ENCODE measurements at places on chromosomes 13 and 19. TPM values are rescaled to one million over a fixed set of nuclear protein-coding genes. Genes with fewer than 3 reads are reported as not detected.

DNA sequence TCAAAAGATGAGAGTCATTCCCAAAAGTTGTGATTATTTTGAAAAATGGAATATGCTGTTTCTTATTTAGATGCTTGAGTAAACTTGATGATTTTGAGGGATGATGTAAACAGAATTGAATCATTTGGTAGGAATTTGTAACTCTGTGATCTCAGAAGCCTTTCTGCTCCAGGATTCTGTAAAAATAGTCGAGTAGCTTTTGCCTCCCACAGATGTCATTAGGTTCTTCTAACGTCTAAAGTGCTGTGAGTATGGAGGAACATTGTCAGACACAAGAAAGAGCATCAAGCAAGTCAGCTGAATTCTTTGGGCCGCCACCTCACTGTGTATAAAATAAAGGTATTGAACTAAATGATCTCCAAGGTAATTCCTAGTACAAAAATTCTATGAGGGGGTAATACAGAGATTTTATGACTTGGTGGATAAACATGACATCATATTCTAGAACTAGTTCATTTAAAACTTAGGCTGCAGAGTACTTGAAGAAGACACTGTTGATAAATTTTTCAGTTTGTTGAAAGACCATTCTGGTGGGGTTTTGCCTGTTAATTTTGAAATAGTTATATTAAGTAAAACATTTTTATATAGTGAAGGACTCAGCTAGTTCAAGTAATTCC, 1.4 kb upstream of the GPR183 start:
- DNase-seq: no peak

DNA sequence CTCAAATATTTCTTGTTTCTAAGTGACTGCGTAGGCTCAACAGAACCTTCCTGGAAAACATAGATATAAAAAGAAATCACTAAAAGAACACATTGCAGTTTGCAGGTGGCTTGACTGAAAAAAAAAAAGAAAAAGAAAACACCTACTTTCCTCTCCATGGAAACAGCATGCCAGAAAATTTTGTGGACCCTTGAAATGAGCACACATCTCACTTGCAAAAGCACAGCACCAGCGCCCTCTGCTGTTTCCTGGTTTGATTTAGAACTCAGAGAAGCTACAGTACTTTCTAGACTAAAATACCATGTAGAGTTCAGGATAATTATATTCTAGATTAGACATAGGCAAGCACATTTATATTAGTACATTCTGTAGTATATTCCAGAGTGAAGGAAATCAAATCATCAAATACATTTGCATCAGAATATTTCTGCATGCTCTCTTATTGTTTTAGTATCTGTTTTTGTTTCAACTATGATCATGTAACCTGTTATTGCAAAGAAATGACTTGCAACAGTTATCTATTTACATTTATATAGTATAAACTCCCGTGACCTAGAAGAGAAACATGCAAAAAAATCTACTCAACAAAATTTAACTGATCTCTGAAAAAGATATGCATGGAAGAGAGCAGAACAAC, 22.3 kb upstream of the XPO4 start:
- peak; percentile 85 for DNase-seq

DNA sequence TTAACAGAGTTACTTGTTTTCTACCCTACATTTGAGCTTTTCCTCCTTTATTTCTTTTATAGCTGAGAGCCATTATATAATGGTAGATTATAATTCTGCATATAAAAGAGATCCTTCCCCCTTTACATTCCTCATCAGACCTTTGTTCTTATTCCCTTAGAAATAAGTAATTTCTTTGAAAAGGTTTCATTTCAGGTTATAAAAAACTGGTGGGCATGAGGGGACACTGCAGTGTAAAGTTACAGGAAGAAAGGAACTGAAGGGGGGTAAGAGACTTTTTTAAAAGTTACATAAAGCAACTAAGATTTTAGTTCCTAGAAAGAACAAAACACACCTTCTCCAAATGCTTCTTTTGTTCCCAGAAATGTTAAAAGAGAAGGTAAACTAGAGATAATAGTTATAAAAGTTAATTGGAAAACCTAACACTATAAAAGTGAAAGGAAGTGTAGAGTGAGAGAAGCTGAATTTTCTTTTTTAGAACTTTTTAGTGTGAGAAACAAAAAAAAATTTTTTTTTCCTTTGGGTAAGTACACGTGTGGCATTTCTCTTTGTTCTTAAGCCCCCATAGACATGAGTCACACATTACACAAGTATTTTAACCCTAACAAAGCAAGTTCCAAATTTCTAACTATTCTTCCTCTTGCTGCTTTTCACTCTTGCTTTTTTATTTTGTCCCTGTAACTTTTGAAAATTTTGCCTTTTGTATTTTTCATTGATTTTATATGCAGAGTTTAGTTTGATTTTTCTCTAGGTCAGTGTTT, 106.4 kb upstream of the MLNR start:
- no peak for DNase-seq

DNA sequence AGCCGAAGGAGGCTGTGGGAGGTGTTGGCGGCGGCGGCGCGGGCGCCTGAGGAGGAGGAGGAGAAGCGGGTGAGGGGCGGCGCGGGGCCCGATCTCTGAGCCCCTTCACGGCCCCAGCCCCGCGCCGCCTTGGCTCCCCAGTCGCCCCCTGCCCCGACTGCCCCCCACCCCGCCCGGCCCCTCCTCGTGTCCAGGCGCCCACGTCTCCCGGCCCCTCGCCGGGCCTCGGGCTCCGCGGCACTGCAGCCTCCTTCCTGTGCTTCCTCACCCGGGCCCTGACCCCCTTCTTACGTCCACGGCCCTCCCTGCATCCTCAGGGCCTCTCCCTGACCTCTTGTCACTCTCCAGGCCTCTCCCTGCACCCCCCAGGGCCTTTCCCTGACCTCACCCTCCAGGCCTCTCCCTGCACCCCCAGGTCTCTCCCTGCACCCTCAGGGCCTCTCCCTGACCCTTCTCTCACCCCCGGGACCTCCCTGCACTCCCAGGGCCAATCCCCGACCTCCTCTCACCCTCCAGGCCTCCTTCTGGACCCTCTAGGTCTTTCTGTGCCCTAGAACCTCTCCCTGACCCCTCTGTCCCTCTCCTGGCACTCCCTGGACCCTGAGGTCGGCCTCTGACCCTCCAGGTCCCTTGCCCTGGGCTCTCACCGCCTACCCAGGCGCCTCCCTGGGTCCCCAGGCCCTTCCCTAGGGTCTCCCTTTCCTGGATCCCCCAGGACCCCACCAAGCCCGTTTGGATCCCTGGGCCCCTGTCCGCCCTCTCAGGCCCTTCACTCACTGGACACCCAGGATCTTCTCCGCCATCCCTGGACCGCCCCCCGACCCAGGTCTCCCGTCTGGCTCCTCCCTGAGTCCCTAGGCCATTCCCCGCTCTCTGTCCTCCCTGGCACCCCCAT, 460 bp downstream of the KMT5C start:
- peak; percentile 82 for DNase-seq

The EFNB2 gene
- total RNA-seq: 28.1 TPM

The IGSF23 gene
- total RNA-seq: not detected

The RNF113B gene
- total RNA-seq: not detected
